ENCODE measurements at places on chromosomes 6 and 20.
A peak's percentile ranks its signal among the peaks of the same experiment; 100 is the strongest.

GRCh38 chr6:99002831-99003230 is 55.1 kb upstream of the FBXL4 start:
- no peak for DNase-seq

GRCh38 chr20:44633872-44634600 is 17.5 kb downstream of the ADA start:
- no peak for DNase-seq

GRCh38 chr6:23089981-23090380 is 520.6 kb downstream of the HDGFL1 start:
- DNase-seq = no peak

- DNase-seq = no peak
Observed at GRCh38 chr6:95923518-95923917, 92.3 kb upstream of the FUT9 start.

- no peak for DNase-seq
Observed at GRCh38 chr20:62603907-62604785, 38.2 kb upstream of the SLCO4A1 start.

DNA sequence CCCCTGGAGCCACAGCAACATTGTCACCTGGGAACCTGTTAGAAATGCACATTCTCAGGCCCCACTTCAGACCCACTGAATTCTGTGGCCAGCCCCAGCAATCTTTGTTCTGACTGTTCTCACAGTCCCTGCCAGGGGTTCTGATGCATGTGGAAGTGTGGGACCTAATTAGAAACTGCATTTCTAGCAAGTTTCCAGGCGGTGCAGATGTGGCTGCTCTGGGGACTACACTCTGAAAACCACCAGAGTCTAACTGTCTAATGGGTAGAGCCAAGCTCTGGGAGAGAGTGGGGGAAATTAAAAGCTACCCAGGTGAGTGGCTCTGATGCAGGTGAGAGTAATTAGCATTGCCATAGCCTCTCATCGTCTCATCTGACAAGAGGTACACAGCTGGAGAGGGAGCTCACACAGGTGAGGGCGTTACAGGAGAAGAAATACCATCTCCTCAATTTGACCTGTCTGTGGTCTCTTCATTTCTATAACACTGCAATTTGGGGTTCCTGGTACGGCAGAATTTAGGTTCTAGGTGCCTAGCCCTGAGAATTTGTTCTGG is 66.0 kb downstream of the SNX5 start:
- no peak for DNase-seq

GRCh38 chr20:58418949-58419748 is 30.1 kb downstream of the VAPB start:
- no peak for DNase-seq

DNA sequence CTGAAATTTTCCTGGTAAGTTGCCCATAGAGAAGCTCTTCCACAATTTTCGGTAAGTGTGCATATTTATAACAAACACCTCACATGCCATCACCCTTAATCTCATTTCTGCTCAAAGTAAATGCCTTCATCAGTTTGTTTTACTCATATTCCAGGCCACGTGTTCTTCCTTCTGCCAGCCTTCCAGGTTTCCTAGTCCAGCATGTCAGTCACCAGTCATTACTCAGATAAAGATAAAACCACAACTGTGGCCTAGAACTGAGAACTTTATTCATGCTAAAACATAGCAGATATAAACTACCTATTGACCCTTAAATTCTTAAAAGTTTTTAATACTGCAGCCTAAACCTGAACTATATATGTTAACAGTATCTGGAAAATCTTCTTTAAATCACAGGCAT is 149.5 kb upstream of the SLC22A16 start:
- no peak for DNase-seq

- no peak for DNase-seq
Observed at GRCh38 chr6:45836438-45836824, 179.2 kb downstream of the CLIC5 start.

GRCh38 chr6:107511511-107511993 is 21.6 kb downstream of the SOBP start:
- no peak for DNase-seq

DNA sequence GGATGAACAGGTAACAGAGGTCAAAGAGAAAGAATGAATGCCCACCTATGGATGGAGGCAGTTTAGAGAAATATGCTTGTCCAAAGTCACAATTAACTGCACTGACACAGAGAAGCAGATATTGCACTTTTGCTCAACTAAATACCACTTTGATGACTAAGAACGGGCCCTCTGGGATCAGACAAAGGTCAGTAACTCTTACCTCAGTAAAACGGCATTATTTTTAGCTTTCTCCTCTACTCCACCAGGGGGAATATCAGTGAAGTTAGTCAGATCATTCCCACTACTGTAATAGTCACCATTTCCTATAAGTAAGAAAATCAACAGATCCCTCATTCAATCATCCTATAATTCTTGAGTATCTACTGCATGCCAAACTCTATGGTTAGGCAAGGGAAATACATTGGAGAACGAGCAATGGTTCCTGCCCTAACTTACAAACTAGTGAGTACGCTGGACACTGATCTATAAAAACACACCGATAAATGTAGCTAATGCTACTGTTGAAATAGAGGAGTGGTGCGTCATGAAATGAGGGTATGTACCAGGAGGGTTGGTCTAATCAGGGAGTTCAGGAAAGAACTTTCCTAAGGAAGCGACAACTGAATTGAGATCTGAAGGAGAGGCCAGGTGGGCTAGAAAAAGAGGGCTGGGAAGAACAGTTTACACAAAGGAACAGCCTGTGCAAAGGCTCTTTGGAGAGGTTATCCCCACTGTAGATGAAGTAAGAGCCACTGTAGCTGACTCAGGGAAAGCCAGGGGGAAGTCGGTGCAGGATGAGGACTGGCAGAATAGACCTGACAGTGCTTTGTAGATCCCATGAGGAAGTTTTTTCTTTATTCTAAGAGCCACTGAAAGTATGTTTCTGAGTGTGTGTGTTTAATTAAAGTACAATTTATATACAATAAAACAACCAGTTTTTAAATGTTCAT is 9.2 kb downstream of the ECI2 start:
- DNase-seq = no peak

DNA sequence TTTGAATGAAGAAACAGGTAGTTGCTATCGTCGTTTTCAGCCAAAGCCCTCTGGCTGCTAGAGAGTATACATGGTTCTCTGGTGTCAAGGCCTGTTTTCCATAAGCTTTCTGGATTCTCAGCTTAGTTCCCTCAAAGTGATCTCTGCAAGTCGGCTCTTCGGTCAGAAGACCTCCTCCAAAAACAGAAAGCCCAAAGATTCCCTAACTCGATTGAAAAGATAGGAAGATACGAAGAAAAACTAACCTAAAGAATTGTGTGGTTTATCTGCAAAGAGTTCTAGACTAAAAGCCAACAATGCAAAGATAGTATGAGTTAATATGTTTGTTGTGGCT is 545 bp upstream of the ASCC3 start:
- peak; percentile 39 for DNase-seq

GRCh38 chr20:52668626-52669025 is 303.5 kb upstream of the TSHZ2 start:
- no peak for DNase-seq

- no peak for DNase-seq
Observed at GRCh38 chr6:128024046-128024445, 123.2 kb upstream of the THEMIS start.

GRCh38 chr20:58956078-58956477 is 25.0 kb upstream of the NELFCD start:
- no peak for DNase-seq

GRCh38 chr20:4763261-4763660 is 41.6 kb downstream of the PRND start:
- DNase-seq = no peak

- no peak for DNase-seq
Observed at GRCh38 chr6:157047951-157048350, 270.8 kb downstream of the ARID1B start.

DNA sequence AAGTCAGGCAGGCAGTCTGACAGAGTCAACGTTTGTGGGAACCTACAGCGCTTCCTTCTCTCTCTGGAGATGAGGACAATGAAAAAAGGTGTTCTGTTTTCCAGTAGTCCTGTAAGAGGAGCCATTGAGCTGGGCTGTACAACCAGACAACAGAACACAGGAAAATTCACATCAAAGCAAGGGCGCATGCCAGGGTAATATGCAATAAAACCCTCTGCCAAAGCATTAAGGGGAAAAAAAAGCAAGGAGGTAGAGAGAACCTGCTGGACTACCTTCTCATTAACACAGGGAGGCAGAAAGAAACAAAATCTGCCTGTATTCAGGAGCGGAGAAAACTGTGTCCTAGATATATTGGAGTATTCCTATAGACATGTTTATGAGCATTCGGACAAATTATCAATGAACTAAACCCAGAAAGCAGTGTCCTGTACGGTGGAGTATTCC is 1.3 kb downstream of the RNF24 start:
- peak; percentile 66 for DNase-seq

GRCh38 chr6:39887692-39888450 is 46.4 kb downstream of the MOCS1 start:
- DNase-seq = peak; percentile 84

- DNase-seq = no peak
Observed at GRCh38 chr6:166705069-166705468, 78.0 kb upstream of the RPS6KA2 start.

DNA sequence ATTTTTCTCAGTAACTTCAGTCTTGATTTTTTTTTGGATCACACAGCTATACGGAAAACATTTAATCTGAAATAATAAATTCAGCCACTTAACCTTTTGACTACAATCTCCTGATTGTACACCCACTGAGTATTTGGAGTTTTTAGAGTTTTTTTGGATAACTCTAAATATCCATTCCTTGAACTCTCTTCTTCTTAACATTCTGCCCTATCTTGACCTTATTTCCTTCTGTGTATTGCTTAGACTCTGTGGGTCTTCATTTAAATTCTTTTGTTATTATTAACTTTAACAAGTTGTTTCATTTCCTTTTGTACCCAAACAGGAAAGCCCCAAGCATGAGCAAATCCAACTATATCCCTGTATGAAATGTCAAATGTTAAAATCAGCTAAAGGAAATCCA is 170.2 kb upstream of the PTCHD4 start:
- DNase-seq = no peak

DNA sequence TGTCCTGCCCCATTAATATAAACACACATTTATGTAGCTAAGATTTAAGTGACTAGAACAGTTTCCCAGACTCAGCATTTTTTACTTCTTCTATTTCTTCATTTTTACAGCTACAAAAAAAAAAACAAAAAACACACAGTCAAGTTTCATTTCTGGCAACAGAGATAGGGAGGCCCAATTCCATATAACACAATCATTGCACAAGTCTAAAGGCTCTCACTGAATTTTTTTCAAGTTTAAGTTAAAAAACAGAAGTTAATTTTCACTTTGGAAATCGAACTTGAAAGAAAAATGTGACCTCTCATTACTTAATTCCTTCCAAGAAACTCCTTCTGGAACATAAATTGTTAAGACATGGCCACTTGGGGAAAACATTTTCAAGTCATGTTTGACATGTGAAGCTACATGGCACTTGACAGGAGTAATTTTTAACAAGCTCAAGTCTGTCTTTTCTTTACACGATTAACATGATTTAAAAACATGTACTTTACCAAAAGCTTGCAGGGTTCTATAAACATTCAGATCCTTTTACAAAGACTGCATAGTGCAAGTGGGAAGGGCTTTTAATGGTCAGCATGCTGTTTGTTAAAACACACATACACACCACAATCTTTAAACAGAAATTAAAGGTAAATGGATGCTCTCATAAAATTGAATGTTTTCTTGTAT is 100.1 kb upstream of the CCDC28A start:
- no peak for DNase-seq

DNA sequence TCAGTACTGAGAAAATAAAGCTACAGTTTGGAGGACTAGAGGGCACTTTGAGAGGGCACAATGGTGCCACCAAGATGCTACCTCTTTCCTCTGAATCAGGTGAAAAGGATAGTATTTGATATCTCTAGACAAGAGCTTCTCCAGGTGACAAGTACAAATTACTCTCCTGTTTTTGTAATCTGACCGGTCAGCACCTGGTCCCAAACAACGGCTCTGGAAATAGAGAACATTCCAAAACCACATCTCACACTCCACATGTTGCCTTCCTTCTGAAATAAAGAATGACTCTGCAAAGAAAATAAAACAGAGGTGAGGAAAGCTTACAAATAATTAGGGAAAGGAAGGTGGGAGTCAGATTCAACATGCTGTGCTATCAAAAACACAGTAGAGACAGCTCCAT is 51.3 kb upstream of the CITED2 start:
- DNase-seq = no peak

- DNase-seq = no peak
Observed at GRCh38 chr6:63121166-63121565, 90.1 kb upstream of the FKBP1C start.

GRCh38 chr20:59598625-59599310 is 5.6 kb upstream of the PHACTR3 start:
- peak; percentile 71 for DNase-seq

DNA sequence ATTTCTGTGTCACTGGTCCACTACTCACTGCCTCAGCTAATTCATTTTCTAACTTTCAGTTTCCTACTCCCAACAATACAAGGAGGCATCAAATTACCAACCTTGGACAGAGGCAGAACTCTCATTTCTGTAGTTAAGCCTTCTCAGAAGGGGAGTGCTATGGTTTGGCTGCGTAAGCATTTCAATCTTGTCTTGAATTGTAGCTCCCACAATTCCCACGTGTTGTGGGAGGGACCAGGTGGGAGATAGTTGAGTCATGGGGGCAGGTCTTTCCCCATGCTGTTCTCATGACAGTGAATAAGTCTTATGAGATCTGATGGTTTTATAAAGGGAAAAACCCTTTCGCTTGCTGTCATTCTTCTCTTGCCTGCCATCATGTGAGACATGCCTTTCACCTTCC is 22.9 kb downstream of the HLA-DRA start:
- DNase-seq = no peak

GRCh38 chr20:11891077-11891775 is 26.5 kb upstream of the BTBD3 start:
- DNase-seq = peak; percentile 74

- DNase-seq = no peak
Observed at GRCh38 chr6:25186919-25187318, 92.3 kb upstream of the CARMIL1 start.

GRCh38 chr20:56773749-56774148 is 144.6 kb downstream of the TFAP2C start:
- DNase-seq = no peak

GRCh38 chr6:44725070-44725469 is 337.6 kb downstream of the CDC5L start:
- DNase-seq = no peak

- DNase-seq = no peak
Observed at GRCh38 chr6:73216859-73217258, 8.4 kb downstream of the KHDC1L start.

- DNase-seq = no peak
Observed at GRCh38 chr6:37587866-37588734, 88.4 kb upstream of the CCDC167 start.

GRCh38 chr6:32177183-32177787 is 920 bp upstream of the RNF5 start:
- peak; percentile 63 for DNase-seq

DNA sequence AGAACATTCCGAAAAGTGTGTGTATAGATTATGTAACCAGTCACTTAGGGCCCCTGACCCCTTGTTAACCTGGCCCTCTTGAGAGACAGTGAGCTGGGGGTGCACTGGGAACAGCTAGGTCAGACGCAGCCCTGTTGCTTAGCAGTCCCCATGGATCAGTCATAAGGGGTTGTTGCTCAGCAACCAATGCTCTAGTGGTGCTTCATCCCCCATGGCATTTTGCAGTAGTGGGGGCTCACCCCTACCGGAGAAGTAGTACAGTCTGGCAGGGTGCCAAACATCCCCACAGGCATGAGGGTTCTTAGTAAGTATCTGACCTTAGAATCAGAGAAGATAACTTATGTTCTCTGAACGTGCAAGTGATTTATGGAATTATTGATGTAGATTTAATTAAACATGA is 12.3 kb downstream of the PKIB start:
- DNase-seq = no peak

- DNase-seq = no peak
Observed at GRCh38 chr20:56781108-56781739, 152.1 kb downstream of the TFAP2C start.
